Hepatocyte (in vitro differentiated cells): ENCODE measurements at places on chromosomes 6 and 20. TPM values are rescaled to one million over a fixed set of nuclear protein-coding genes. Genes with fewer than 3 reads are reported as not detected.

FAM83B gene
- polyA plus RNA-seq = 5.5 and 5.6 TPM in 2 replicates

DNA sequence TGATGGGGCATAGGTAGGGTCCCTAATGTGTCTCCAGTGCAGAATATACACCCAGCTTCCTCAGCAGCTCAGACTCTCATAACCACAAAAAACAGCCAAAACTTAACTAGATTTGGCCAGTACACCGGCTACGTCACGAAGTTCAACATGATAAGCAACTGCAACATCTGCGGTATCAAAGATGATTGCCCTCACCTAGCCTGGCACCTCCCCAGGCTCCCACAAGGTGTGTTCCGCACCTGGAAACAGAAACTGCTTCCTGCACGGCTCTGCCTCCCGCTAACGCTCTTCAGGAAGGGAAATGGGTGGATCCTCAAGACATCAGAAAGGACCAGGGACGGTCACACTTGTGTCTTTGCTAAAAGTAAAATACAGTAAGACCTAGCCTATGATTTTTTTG, 9.5 kb downstream of the TXNDC5 start:
- DNase-seq = no peak

- DNase-seq = no peak
Observed at GRCh38 chr20:40753472-40753871, 64.4 kb upstream of the MAFB start.

- no peak for DNase-seq
Observed at GRCh38 chr6:166806962-166807757, 149.2 kb downstream of the RNASET2 start.

- no peak for DNase-seq
Observed at GRCh38 chr20:25020901-25021301, 28.4 kb upstream of the APMAP start.

PRRT1 gene
- 0.91 and 4.0 TPM in 2 replicates for polyA plus RNA-seq

- DNase-seq = no peak
Observed at GRCh38 chr20:50815162-50815989, 20.5 kb downstream of the BCAS4 start.

DNA sequence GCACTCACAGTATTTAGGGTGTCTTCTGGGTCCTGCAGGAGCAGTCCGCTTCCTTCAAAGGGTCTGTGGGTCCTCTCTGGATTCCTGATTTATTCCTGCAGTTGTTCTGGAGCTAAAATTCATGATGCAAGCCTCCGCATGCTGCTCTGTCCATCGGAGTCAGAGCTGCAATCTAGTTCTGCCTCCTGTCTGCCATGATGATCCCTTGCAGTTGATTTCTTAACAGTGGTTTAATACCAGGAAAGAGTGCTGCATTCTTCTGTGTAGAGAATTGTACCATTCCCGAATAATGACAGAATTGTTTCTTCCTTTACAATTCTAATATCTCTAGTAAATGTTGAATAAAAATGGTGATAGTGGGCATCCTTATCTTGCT, 72.0 kb upstream of the B3GAT2 start:
- DNase-seq = no peak

- no peak for DNase-seq
Observed at GRCh38 chr6:42212442-42212841, 5.2 kb downstream of the MRPS10 start.

GRCh38 chr6:111724039-111724438, 118.4 kb upstream of the TRAF3IP2 start:
- no peak for DNase-seq

MROH8 gene
- 3.7 and 4.8 TPM in 2 replicates for polyA plus RNA-seq

- DNase-seq = no peak
Observed at GRCh38 chr6:5813625-5814027, 193.1 kb downstream of the NRN1 start.

DNA sequence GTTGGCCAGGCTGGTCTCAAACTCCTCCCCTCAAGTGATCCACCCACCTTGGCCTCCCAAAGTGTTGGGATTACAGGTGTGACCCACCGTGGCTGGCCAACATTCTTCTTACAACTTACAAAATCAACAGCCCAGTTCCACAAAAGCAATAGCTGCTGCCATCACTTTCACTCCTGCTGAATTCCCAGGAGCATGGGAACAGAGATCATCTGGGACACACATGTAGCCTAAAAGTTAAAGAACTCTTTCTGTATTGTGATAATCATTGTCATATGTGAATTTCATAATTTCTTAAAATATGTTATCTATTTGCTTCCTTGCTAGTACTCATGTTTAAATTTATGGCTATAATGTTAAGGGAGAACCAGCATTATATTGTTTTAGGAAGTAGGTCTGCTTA, 51.7 kb downstream of the NCOA6 start:
- no peak for DNase-seq

RFX6 gene
- 3.7 and 4.1 TPM in 2 replicates for polyA plus RNA-seq

- no peak for DNase-seq
Observed at GRCh38 chr6:135784507-135784906, 67.0 kb upstream of the PDE7B start.

DNA sequence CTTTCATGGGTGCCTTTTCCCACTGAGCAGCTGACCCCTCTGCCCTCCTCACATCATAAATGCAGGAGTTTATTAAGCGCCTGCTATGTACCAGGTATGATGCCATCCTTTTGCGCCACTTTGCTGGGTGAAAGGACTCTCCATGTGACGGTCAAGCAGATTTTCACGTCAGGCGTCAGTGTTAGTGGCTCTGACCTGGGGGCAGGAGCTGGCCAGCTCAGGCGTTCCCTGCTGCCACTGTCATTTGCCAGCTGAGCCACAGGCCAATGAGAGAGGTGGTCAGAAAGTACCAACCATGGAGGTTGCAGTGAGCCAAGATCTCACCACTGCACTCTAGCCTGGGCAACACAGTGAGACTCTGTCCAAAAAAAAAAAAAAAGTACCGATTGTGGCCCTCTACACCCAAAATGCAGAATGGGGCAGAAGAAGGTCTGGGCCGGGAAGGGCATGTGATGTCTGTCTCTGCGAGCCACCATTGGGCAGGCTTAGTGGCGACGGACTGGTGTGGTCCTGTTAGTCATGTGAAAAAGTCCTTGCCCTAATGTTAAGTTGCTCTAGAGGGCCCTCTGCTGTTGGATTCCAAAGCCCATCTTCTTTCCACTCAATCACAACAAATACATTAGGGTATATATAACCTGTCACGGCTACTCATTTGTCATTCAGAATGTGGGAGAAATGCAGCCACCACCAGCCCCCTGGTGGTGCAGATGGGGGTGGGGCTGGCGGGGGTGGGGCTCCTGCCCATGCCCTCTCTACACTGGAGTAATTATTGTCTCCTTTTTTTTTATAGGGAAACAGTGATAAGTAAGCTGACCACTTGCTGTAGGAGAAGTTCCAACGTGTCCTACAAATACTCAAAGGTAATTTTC, 18.4 kb upstream of the SLC22A1 start:
- no peak for DNase-seq

GRCh38 chr6:137097057-137097456, 52.3 kb upstream of the IL20RA start:
- no peak for DNase-seq

DNA sequence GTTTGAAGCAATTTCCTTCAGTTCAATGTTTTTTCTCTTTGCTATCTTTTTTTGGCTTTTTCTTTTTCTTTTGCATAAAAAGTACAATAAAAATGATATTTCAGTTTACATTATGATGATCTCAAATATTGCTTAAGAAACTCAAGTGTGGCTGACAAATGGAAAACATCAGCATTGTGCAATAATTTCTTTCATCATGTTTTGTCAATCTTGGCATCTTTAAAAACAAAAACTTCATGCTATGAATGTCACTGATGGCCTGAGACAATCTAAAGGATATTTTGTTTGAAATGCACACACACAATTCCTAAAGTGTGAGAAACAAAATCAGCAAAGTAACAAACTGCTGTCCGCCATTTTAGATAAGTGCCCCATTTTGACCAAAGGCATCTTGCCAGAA, 13.9 kb upstream of the MTCL3 start:
- DNase-seq = no peak

DNA sequence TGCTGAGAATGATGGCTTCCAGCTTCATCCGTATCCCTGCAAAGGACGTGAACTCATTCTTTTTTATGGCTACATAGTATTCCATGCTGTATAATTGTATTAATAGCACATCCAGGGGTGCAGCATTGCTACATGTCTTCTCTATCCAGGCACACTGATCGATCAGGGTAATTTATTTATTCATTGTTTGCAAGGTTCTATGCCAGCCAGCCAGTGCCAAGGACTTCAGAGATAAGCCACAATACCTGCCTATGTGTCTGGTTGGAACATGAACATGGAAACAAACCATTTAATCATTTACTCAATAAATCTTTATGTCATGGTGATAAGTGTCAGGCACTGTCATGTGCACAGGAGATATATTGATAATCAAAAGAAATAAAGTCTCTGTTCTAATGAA, 5.8 kb upstream of the OR2B3 start:
- DNase-seq = no peak

DNA sequence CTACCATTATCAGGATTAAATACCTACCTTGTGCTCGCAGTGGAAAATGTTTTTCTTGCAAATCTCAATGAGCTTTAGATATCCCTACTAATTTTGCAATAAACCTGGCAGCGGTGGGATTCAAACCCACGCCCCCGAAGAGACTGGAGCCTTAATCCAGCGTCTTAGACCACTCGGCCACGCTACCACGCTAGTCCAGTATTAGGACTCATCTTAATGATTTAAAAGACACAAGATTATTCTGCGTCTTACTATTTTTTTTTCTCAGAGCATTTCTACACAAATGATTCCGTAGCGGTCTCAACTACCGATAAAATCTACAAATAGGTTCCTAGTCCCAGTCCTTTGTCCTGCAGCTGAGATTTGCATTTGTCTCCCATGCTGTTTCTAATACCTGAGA, 35.2 kb upstream of the ZSCAN23 start:
- DNase-seq = no peak
